ENCODE measurements at places on chromosomes 12 and 14.

DNA sequence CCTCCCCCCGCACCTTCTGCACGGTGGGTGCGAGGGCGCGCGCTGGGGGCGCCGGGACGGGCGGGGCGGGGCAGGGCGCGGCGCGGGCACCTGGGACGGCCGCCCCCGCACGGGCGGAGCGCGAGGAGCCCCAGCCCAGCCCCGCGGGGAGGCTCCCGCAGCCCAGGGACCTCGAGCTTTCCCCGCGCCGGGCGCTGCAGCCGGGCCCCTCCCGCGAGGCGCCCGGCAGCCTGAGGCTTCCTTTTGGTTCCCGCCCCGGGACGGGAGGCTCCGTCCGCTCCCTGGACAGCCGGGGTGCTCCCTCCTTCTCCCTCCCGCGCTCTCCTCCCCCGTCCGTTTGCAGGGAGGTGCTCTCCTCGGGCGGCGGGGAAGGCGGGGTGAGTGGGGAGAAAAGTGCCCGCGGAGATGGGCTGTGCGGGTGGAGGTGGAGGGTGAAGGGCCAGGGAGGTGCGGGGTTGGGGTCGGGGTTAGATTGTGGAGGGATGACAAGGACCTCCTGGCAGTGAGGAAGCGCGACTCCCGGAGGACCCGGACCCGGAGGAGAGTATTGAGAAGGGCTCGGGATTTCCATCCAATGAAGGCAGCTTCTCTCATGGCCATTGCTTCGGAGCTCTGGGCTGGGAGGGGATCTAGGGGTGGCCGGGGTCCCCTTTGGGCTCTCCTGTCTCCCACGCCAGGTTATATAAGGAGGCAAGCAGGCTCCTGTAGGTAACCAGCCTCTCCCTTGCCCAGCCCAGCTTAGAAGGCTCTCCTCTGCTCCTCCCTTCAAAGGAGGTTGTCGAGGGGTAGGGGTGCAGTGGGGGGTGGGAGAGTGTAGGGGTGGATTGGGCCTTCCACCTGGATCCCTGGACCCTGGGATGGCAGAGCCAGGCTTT is 645 bp downstream of the JDP2 start:
- DNase-seq = peak; percentile 88

DNA sequence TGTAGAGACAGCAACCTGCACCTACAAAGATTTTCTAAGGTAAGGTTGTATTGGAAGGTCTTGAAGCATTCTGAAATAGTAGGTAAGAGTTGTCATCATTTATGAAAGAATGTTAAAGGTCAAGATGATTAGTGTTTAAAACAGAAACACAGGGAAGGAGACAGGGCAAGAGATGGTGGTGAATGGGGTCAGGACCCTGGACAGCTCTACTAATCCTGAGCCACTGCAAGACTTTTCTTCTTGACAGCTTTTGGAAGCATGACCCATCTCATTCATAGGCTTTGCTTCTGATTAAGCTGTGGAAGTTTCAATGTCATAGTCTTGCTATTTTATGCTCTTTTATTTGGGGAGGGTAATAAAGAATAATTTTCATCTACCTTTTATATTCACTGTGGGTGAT is 75.5 kb upstream of the CAND1 start:
- DNase-seq = no peak

DNA sequence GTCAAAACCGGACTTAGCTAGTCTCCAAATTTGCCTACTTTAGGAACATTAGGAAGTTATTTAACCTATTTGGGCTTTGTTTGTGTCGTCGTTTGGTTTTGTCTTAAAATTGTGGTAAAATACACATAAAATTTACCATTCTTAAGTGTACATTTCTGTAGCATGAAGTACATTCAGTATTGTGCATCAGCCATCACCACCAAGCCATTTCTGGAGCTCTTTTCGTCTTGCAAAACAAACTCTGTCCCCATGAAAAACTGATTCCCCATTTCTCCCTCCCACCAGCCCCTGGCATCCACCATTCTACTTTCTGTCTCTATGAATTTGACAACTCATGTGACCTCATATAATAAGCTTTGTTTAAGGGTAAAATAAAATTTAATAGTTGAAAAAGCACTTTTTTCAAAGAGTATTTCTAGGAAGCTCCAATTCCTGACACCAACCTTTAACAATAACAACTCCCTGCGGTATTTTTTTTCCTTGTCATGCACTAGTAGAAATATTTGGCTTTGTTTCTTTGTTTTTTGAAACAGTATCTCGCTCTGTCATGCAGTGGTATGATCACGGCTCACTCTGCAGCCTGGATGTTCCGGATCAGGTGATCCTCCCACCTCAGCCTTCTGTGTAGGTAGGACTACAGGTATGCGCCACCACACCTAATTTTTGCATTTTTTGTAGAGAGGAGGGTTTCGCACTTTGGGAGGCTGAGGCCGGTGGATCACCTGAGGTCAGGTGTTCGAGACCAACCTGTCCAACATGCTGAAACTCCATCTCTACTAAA is 3.6 kb upstream of the UBC start:
- DNase-seq = no peak

DNA sequence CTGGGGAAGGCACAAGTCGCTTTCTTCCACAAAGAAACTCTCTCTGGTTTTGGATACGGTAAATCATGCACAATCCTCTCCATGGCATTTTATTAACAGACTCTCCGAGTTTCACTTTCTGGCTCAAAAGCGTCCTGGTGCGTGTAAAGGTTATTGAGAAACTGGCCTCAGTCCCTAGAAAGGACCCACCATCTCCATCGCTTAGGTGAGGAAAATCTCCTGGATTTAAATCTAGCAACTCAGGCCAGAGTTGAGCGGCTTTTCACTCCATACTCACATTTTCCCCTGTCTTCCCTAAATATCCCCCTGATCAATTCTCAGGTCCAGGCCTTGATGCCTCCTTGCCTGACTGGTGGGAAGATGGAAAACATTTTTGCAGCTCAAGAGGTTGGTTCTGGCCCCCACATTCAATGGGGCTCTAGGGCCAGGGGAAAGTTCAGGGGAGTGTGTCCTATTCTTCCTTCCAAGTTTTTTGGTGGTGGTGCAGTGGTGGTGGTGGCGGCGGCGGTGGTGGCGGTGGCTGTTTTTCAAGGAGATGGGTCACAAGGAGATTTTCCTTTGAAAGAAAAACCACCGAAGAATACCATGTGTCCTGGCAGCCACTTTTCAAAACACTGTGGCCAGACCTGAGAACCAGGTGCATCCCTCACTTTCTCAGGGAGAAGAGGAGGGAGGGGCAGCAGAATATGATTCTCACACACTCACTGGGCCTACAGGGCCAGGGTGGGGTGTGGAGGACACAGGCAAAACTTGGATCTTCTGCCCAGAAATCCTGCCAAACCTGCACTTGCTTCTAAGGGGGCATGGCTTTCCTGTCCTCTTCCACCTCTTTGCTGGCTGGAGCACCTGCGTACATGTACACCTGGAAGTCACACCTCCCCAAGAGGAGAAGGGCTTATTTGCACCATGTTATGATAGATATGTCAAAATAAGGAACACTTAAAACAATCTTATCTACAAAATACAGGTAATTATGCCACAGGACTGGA is 46.7 kb upstream of the PNMA1 start:
- DNase-seq = no peak

- DNase-seq = no peak
These were observed 4.0 kb upstream of the NUAK1 start for GRCh38 chr12:106142591-106143261.

- no peak for DNase-seq
These were observed 2.6 kb downstream of the GALNT16 start for GRCh38 chr14:69262516-69262915.

DNA sequence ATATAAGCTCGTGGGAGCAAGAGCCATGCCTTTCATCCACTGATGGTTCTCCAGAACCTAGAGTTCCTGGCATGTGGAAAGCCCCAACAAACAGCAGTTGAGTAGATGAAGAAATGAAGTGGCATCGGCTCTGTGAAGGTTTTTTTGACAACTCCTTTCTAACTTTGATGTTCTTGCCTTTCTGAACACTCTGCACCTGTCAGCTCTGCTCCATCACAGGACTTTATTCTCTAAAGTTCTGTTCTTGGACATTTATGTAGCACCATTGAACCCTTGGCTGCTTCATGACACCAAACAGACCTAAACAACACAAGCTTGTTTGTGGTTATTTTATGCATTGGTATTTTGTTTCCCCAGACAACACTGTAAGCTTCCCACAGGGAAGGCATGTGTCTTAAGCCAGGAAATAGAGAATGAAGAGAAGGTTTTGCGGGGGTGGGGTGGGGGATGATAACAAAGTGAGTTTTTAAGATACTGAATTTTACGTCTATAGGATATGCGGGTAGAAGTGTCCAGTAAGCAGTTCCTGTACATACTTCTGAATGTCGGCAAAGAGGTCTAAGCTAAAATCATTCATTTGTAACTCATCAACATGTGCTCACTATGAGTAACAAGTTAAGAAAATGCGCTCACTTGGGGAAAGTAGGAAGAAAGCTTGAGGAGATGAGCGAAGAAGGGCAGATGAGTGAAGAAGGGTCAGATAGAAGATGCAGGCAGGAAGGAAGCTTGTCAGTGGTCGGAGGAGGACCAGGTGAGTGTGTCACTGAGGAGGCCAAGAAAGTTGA is 146.0 kb upstream of the PLEKHG7 start:
- no peak for DNase-seq

Measured in kidney (tissue), 22 donors.